Stimulated activated CD8-positive, alpha-beta memory T cell treated with anti-CD3 and anti-CD28 coated beads, Interleukin-4, amount 100 ng/mL, for 1 hour (primary cell): ENCODE measurements at places on chromosomes 12 and 14.

DNA sequence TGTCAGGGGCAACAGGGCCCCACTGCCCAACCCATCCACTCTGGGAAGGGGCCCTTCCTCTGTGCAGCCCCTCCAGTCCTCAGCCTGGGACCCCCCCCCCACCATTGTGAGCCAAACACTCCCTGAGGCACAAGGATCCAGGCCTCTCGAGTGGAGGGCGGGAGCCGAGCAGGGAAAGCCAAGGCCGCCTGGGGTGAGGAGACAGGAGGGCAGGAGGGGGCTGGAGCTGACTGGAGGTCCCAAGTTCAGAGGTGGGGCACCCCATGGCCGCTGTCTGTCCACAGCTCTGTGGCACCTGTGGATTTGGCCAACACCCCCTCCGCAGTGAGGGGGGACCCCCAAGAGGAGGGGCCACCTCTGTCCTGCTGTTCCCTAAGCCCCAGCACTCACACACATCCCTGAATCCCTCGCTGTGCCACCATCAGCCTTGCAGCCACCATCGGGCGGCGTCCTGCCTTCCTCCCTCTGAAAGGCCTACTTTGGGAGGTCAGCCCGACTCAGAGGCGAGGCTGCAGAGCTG is 25.4 kb upstream of the C14orf180 start:
- DNase-seq = no peak

DNA sequence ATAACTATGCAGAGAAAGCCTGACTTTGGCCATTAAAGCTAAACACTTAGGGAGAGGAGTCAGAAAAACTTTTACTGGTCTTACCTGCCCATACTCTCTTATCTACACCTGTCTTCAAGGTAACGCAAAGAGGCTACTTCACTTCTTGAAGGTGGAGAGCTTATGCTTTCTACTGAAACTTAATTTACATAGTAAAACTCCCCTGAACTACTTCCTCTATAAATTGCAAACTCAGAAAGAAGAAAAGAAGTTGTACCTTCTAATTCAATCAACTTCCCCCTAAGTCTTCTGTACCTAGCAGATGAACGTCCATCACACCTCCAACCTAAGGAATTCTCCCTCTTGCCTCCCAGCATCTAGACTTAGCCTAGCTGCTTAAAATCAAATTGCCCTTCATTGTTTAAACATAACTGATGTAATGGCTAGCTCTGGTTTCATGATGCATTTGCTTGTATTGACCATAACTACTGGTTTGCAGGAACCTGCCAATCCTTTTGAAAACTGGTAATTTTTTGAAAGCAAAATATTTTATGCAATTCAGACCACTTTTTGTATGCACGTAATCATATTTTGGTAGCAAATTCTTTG is 87.7 kb downstream of the STON2 start:
- DNase-seq = no peak

GRCh38 chr12:10829994-10830393 is 3.8 kb upstream of the TAS2R10 start:
- no peak for DNase-seq

DNA sequence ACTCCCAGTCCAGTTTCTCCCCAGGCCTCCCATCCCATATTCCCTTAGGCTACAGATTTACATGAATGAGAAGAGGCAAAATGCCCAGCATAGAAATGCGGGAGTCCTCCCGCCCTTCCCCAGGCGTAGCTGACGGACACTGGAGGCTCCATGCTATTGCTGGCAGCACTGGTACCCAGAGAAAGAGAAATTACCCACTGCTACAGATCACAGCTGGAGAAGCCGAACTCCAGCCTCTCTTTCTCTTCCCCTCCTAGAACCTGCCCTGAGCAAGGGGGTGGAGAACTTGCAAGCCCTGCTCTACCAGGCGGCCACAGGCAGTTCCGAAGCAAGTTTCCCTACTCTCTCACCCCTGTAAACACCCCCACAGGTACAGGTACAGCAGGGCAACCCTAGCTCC is 3.6 kb downstream of the LTBR start:
- DNase-seq = no peak
